ENCODE measurements at places on chromosomes 4 and X.
A peak's percentile ranks its signal among the peaks of the same experiment; 100 is the strongest.

DNA sequence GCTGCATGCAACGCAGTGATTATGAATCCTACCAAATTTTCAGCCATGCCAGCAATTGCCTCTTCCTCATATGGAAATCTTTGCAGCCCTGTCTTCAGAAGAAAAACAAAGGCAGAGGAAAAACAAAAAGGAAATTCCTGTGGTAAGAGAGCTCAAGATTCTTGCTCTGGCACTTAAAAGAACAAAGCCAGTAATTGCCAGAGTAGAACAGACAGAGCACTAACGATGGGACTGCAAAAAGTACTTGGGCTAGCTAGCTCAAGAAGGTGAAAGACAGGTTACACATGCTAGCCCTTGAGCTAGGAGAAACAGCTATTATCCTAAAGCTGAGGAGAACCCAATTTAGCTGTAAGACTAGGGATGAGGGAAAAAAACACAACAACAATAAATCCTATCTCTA lies 582.3 kb downstream of the KCNIP4 start:
- DNase-seq: no peak

- DNase-seq: no peak
Observed at GRCh38 chr4:54445866-54446265, 211.9 kb upstream of the KIT start.

DNA sequence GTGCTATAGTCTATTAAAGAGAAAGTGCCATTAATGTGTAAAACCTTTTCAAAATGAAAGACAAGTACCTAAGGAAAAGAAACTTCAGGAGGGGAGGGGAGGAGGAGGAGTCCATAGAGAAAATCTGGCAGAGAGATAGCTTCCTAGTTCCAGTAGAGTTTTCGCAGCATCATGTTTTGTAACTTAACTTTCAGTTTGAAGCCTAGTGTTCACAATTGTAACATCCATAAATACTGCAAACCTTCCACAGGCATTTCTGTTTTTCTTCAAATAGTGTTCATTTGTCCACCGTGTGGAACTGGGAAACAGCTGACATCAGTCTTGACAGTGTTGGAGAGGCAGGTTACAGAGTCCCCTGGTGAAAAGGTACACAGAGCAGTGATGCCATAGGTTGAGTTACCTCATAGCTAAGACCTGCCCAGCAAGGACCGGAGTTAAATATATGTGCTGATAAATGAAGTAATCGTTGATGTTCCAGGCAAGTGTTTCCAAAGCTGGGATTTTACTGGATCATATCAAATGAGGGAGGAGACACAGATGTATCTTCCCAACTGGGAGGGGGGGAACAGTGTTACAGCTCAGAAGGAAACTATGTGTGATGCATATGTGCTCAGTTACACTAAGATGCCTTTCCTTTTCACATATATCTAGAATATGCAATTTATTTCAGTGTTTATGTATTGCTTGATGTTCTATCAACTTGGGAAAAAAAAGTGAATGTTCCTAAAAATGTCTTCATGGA lies 369.5 kb upstream of the FAM241A start:
- no peak for DNase-seq

DNA sequence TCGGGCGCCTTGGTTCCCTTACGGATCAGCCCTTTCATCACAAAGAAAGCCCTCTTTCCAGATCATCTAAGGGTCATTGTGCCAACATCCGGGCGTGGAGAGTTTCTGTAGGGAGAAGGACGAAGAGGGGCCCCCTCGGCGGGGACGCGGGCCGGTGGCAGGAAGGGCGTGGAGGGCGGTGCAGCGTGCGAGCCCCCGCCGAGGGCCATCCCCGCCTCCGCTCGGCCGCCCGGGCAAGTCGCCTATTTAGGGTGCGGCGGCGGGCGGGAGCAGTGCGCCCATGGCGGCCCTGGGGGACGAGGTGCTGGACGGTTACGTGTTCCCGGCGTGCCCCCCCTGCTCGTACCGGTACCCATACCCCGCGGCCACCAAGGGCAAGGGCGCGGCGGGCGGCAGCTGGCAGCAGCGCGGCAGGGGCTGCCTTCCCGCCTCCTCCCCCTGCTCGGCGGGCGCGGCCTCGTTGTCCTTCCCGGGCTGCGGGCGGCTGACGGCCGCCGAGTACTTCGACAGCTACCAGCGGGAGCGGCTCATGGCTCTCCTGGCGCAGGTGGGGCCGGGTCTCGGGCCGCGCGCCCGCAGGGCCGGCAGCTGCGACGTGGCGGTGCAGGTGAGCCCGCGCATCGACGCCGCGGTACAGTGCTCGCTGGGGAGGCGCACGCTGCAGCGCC lies at the start of gene ZAR1:
Gene ZAR1, plus strand, starts transcription at position 241 of the 668 bp plus-strand sequence. Its CDS starts 40 bp downstream, at position 281.
- peak; percentile 58 for DNase-seq

GRCh38 chr4:69104719-69105275 lies 8.5 kb downstream of the UGT2B7 start:
- DNase-seq: no peak

GRCh38 chr4:86846921-86847320 lies 2.3 kb downstream of the SLC10A6 start:
- no peak for DNase-seq

GRCh38 chr4:47315346-47315745 lies 148.2 kb downstream of the COMMD8 start:
- no peak for DNase-seq

GRCh38 chr4:182576601-182577289 lies 333.5 kb downstream of the TENM3 start:
- no peak for DNase-seq

GRCh38 chr4:47686294-47686872 lies 151.5 kb downstream of the CORIN start:
- no peak for DNase-seq

- DNase-seq: no peak
Observed at GRCh38 chr4:3285558-3286334, 7.1 kb upstream of the RGS12 start.

- DNase-seq: no peak
Observed at GRCh38 chr4:151581570-151581969, 172.6 kb downstream of the FHIP1A start.

DNA sequence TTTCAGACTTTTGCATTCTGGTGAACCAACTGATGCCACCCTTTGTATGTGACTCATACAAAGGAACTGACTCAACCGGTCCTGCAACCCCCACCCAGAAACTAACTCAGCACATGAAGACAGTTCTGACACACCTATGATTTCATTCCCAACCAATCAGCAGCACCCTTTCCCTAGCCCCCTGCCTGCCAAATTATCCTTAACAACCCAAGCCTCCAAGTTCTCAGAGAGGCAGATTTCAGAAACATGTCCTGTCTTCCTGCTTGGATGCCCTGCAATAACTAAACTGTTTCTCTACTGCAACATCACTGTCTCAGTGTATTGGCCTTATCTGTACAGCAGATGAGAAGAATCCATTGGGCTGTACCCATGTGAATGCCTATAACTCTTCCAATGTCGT lies 284.7 kb downstream of the CAMK2D start:
- no peak for DNase-seq

- no peak for DNase-seq
Observed at GRCh38 chr4:83629945-83630721, 94.2 kb downstream of the GPAT3 start.

GRCh38 chr4:67346654-67347053 lies 198.6 kb downstream of the CENPC start:
- DNase-seq: no peak

DNA sequence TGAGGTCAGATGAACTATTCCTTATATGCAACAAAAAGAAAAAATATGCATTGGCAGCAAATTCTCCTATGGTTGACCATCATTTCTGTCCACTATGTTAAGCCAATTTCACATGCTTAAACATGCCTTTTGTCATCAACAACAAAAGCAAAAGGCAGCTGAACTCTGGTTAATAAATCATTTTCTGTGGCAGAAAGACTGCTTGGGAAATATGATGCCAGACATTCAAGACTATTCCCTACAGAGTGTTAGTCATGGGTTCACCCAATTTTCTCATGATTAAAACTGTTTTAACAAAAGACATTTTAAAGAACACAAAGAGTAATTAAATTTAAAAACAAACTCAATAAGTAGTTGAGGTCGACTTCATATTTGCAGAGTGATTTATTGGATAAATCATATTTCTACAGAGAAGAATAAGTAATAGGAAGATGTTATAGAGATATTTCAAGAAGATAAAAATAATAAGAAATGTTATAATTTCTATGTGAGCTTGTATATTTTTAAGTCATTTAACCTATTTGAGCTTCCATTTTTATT lies 890.6 kb downstream of the STPG2 start:
- DNase-seq: no peak

- DNase-seq: no peak
Observed at GRCh38 chr4:5954056-5954760, 61.3 kb upstream of the CRMP1 start.

GRCh38 chrX:33908074-33908473 lies 224.0 kb downstream of the FAM47A start:
- no peak for DNase-seq

- no peak for DNase-seq
Observed at GRCh38 chrX:83169683-83170082, 338.4 kb upstream of the POU3F4 start.

- DNase-seq: no peak
Observed at GRCh38 chr4:169557061-169557636, 55.2 kb downstream of the NEK1 start.

DNA sequence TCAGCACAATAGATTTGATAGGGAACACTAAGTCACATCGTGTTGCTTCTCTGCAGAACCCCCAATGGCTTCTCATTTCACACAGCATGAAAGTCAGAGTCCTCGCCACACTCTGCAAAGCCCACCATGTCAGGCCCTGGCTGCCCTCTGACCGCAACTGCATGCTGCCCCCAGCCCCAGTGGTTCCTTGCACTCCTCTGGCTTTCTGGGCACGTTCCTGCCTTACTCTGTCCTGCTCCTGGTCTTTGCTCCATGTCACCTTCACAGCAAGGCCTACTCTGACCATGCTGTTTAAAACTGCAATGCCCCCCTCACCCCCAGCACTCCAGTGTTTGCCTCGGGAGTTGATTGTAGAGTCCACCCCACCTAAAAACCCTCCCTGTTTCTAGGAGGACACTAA lies 78.1 kb downstream of the EVC start:
- no peak for DNase-seq

DNA sequence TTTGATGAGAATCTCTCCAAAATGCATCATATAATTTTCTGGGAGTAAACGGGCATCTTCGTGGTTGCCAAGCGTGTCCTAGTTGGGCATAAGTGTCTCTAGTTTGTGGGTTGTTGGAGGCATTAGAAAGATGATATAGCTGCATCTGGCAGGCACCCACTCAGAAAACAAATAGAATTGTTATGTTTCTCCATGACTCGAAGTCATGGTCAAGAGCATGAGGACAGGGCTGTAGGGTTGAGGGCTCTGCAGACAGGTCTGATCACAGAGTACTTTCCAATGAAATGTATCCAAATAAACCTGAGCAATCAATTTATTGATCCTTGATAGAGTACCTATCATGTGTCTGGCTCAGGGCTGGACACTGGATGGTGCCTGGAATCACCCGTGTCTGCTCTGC lies 82.7 kb downstream of the SORCS2 start:
- DNase-seq: no peak

DNA sequence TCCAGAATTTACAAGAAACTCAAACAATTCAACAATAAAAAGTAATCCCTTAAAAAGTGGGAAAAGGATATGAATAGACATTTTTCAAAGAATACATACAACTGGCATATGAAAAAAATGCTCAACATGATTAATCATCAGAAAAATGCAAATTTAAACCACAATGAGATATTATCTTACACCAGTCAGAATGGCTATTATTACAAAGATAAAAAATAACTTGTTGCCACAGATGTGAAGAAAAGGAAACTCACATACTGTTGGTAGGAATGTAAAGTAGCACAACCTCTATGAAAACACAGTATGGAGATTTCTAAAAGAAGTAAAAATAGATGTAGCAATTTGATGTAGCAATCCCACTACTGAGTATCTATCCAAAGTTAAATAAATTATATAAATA lies 65.1 kb upstream of the DIAPH2 start:
- DNase-seq: no peak

DNA sequence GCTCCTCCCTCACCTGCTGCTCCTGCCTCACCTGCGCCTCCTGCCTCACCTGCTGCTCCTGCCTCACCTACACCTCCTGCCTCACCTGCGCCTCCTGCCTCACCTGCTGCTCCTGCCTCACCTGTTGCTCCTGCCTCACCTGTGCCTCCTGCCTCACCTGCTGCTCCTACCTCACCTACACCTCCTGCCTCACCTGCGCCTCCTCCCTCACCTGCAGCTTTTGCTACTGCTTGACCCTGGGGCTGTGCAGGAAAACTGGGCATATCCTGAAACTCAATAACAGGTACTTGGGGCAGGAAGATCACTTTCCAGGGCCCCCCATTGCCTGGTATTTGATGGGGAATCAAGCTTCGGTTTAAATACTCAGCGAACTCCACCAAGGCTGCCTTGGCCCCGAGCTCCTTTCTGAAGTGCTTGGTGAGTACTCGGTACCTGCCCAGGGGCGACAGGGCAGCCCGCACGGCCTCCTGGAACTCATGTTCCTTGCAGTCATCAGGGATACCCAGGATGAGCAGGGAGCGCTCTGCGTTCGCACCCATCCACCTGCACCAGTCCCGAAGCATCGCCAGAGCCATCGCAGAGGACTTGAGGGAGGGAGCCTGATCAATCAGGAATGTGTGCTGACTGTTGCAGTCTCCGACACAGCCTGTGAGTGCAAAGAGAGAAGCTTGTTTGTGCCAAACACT lies 2.7 kb downstream of the PNMA6E start:
- no peak for DNase-seq

- DNase-seq: no peak
Observed at GRCh38 chr4:38071801-38072431, 111.7 kb downstream of the PTTG2 start.

GRCh38 chrX:136892412-136892811 lies 11.9 kb upstream of the RBMX start:
- DNase-seq: no peak

DNA sequence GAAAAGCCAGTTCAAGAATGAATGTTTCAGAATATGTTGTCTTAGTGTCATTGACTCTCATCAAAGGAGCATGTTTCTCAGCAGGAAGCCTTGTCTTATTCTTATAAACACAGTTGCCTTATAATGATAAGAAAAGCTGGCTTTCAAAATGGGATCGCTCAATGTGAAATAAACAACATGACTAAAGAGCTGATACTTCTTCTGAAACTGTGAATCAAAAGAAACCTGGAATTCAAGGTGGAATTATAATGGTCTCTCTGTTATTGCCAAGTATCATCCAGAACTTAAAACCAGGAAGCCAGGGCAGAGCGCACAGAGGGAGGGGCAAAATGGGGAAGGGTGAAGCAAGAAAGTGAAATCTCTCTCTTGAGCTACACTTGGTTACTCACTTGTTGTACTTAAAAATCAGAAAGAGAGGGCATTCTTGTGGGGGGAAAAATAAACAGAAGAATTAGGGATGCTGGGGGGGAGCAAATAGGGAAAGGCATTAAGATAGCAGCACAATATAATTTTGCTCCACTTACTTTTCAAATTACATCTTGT lies 270.0 kb downstream of the MAPK10 start:
- no peak for DNase-seq
